ENCODE measurements at places on chromosomes 2 and 18.

- DNase-seq, result peak; percentile 38
These were observed 2.1 kb upstream of the CHCHD5 start for GRCh38 chr2:112582314-112582746.

DNA sequence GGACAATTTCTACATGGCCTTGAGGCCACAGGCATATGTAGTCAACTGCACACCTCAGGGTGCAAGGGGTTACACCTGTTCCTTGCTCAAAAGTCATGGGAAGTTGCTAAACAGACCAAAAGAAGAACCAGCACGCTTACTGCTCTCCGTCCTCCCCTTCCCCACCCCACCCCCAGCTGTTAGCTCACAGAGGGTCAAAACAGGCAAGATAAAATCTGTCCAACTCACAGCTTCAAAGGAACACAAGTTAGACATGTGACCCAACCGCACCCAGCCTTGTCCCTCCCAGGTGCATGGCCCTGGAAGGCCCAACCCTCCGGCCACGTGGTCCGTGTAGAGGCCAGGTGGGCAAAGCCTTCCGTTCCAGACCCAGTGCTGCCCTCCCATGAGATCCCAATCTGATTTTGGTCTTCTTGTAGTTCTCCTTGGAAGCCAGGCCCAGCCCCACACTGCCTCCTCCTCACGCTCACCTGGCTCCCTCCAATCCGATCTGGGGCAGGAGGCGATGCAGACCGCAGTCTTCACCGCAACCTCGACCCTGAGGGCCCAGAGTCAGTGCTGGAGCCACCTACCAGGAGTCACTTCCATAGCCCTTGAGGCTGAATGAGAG, 14.5 kb upstream of the ASPRV1 start:
- DNase-seq, result no peak

DNA sequence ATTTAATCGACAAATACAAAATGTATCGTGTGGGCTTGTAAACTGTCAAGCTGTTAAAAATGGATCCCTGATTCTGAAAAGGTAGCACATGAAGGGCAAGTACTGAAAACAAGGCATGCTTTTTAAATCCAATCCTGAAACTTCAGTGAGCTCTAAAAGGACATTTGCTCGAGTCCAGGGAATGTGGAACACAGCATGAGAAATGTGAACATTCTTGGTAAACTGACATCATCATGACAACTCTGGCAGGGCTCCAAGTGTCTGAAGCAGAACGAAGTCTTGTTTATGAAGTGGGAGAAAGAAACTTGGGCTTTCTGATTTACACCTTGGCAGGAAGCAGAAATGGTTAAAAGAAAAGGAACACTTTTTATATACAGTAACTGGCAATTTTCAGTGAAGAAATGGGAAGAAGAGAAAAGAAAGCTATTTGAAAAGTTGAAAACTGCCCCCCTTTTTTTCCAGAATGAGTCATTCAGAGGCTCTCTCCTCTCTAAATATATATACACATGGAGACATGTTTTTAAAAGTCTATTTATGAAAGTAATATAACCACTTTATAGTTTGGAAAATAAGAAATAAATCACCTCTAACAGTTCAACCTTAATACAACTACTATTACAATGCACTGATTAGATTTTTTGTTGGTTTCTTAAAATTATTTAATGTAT, 120.8 kb downstream of the GAREM1 start:
- DNase-seq, result peak; percentile 76

DNA sequence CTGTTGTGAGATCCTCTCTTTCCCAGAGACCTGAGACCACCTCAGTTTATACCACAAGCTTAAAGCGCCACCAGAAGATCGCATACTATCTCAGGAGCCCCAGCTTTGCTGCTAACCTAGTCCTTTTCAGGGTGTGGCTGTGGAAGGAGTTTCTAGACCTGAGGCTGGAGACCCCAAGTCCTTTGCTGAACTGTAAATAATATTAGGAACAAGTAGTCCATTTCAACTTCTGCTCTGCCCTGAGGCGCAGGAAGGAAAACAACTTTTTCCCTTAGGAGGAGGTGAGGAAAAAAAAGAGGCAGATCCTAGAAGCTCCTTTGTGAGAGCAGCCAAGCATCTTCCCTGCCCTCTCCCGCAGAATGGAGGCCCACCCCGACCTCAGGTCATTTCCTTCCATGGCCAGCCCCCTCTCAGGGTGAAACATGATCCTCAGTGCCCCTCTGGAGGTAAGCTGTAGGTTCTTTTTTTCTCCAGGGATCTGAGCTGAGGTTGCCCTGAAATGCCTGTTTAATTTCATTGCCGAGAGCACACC, 122.8 kb upstream of the LGALSL start:
- DNase-seq, result no peak

DNA sequence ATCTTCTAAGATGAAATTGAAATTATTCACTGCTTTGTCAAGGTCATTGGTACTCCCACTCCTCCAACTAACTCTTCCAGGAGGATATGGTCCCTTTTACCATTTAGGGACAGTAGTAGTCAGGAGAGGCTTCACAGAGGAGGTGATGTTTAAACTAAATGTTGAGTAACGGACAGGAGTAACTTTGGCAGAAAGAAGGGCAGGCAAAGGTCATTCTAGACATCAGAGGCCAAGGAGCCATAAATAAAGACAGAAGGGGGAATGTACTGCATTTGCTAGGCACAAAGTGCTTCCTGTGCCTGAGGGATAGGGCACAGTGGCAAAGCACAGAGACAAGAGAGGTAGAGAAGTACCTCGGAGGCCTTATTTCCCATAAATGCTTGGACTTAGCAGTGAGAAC, 14.6 kb upstream of the ACMSD start:
- DNase-seq, result no peak

GRCh38 chr18:36782710-36783109, 46.1 kb downstream of the TPGS2 start:
- no peak for DNase-seq

DNA sequence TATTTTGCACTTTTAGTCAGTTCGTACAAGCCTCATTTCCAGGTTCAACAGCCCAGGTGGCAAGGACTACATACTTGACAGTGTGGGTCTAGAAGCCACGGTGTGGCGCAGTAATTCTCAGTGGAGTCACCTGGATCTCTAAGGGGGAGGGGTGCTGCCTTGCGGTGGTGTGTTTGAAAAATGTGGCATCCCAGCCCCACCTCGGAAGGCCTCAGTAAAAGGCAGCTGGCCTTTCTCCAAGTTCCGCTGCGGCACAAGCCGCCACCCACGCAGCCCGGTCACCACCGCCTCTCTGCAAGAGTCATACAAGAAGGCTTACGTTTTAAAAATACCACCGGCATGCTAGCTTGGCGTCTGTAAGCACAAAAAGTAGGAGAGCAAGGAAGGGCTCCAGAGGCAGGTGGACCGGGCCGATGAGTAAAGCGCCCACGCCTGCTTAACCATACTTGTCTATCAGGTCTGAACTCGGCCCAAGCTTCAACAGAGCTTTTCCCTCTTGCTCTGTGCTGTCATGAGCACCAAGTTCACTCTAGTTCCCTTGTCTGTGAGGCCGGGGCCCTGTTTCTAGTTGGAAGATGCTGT, 49.5 kb downstream of the SPRED2 start:
- DNase-seq, result peak; percentile 79

DNA sequence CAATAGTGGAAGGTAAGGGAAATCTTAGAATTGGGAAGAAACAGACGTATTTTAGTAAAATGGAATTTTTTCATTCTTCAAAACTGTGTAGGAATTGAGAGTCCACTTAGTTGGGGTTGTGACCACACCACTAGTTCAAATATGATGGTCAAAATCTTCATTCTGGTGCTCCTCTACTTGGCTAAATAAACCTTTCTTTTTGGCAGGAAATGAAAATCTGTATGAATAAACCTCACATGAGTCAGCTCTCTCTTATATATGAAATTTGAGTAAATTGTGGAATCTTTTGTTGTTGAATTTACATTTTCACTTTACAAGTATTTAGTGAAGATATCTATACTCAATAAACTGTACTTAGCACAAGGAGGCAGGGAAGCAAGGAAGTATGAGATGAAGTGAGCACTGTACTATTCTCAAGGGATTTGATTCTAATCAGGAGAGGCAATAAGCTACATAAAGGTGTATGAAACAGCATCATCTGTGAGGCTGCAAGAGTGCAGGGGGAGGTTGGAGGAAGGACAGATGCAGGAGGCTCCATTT, 20.5 kb downstream of the IL18R1 start:
- DNase-seq, result no peak

DNA sequence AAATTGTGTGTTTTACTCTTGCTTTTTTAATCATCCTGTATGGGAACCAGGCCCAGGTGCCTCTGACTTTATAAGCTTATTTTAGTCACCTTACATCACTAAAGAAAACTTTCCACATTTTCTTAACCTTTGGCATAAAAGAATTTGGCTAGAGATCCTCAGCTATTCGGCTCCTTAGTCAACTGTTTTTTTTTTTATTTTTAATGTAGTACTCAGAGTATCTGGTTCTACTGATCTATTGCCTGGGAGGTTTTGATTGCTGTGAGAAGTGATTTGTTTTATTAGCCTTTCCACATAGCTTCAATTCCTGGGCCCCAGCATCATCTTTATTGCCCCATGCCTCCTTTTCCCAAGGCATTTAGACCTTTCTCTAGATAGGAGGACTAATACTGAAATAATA, 121.0 kb downstream of the MYO1B start:
- no peak for DNase-seq

- DNase-seq, result no peak
These were observed 127.5 kb downstream of the NCK2 start for GRCh38 chr2:105872142-105872728.

- DNase-seq, result no peak
These were observed 52.0 kb downstream of the PHLPP1 start for GRCh38 chr18:62767321-62767720.

GRCh38 chr2:182941121-182941722, 74.8 kb upstream of the FRZB start:
- no peak for DNase-seq

DNA sequence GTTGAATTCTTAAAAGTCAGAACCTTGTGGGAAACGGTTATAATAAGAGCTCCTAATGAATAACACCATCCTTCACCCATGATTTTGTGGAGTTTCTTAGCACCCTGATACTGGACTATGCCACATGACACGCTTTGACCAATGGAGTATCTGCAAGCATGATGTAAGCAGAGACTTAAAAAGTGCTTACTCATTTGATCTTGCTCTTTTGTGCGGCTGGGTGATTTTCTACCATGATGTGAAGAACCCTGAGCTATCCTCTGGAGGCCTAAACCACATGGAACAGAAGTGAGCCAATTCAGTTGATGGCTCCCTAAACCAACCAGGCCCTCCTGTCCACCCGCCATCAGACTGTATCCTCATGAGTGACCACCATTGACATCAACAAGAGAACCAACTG, 70.9 kb downstream of the TCF4 start:
- DNase-seq, result no peak

- no peak for DNase-seq
These were observed 462.9 kb downstream of the TXNL1 start for GRCh38 chr18:56175330-56176001.

GRCh38 chr2:16644221-16644925, 21.3 kb downstream of the CYRIA start:
- DNase-seq, result no peak

- DNase-seq, result no peak
These were observed 330.0 kb downstream of the PLCL1 start for GRCh38 chr2:198134293-198134955.

- DNase-seq, result peak; percentile 55
These were observed 638 bp downstream of the ST3GAL5 start for GRCh38 chr2:85888020-85888683.

DNA sequence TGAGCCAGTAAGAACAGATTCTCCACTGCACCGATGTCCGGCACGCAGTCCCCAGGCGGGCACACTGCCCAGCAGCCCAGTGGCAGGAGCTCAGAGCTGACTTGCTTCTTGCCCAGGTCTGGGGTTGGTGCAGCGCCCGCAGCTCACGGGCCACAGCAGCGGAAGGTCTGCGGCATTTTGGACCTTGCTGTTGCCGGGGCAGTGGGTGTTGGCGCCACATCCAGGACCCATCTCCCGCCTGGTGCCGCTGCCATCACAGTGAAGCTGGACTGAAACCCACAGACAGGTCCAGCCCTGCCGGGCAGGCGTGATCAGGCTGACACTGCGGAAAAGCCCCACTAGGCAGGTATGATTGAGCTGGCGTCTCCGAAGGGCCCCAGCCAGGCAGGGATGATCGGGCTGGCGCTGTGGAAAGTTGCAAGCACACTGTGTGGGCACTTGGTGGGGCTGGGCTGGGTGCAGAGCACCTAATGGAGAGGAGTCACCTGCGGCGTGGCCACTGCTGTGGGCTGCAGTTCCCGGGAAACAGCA, 75.5 kb downstream of the SLC66A2 start:
- no peak for DNase-seq

DNA sequence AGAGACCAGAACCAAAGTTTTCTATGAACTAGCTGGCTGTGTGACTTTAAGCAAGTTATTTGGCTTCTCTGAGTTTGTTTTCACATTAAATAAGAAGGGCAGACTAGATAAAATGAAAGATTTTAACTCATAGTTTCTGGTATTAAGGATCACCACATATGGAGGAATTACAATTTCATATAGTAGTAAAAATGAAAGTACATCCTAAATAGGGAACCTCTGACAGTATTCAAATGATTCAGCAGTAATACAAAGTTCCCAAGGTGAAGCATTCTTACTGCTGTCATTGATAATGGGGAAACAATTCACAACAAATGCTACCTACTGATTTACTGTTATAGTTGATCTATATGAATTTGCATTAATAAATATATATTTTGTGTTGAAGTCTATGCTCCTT, 170.3 kb upstream of the VRK2 start:
- DNase-seq, result no peak

GRCh38 chr2:180644709-180645108, 335.7 kb upstream of the UBE2E3 start:
- DNase-seq, result no peak

DNA sequence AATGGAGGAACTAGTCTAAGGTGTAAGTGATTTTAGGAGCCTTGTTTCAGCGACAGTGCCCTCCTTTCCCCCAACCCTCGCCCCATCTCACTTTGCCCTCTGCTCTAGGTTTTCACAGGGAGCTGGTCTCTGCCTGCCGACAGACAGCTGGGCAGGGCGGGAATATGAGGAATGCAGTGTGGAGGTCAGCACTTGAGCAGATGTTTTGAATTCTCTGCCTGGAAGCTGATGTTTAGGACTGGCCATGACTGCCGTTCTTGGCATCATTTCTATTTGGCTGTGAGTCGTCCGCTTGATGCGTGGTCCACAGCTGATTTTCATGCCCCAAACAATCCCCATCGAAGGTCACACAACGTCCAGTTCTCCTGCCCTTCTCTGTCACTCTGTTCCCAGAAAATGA, 55.1 kb upstream of the SIX3 start:
- DNase-seq, result no peak

- DNase-seq, result no peak
These were observed 444 bp upstream of the MMADHC start for GRCh38 chr2:149587950-149588487.

- DNase-seq, result no peak
These were observed 656.4 kb downstream of the MBD2 start for GRCh38 chr18:53567929-53568574.

GRCh38 chr18:3658529-3658928, 208.6 kb downstream of the TGIF1 start:
- DNase-seq, result no peak
